GM18507 (cell line): ENCODE measurements at places on chromosomes 2 and 18.

GRCh38 chr2:182667315-182667695 lies 48.8 kb upstream of the DNAJC10 start:
- DNase-seq, result no peak

- no peak for DNase-seq
Measured at GRCh38 chr2:107411267-107411666, 415.4 kb upstream of the RGPD4 start.

DNA sequence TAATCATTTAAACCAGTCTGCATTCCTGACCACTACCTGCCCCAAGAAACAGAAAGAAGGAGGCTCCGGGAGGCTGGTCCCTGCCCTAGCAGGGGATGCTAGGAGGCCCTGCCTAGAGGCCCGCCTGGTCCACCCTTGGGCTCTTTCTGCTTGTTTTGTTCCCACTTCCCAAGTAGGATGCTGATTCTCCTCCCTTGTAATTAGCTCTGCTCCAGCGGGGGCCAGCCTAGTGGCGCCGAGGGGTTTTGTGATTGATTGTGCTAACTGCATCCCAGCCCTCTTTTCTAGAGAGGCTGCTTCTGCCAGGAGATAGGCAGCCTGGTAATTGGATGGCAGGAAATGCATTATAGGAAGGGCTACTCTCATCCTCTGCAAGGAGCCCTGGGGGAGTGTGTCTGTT lies 220.0 kb downstream of the LOXHD1 start:
- no peak for DNase-seq

DNA sequence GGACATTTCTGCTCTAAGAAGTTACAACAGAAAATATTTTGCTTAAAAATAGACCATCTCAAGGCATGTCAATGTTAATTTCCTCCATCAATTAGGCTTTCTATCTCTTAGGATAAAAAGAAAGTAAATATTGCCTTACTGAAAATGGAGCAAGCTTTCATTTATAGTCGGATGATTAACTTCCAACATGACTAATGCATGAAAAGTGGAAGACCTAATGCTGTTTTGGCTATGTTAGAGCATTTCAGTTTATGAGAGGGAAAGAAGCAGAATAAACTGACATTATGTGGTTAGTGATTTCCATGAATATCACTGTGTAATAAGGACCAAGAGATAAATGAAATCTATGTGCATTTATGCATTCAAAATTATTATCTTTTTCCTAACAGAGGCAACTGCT lies 475.2 kb upstream of the UBE2E3 start:
- DNase-seq, result no peak

DNA sequence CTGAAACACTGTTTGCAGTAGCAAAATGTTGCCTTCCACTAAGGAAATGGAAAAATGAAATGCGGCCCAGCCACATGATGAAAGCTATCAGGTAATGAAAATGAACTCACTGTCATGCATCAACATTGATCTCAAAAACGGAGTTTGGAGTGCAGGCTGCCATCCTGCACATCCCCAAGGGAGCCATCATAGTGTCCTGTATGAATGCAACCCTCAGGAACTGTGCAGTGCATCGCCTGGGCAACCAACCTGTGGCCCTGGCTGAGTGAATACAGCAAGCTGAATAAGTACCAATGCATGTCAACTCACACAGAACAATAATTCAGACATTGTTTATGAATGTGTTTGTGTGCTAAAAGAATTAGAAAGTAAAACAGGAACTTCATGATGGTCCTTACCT lies 23.1 kb upstream of the TXNDC2 start:
- no peak for DNase-seq

GRCh38 chr2:209495855-209496585 lies 72.2 kb downstream of the MAP2 start:
- DNase-seq, result no peak

DNA sequence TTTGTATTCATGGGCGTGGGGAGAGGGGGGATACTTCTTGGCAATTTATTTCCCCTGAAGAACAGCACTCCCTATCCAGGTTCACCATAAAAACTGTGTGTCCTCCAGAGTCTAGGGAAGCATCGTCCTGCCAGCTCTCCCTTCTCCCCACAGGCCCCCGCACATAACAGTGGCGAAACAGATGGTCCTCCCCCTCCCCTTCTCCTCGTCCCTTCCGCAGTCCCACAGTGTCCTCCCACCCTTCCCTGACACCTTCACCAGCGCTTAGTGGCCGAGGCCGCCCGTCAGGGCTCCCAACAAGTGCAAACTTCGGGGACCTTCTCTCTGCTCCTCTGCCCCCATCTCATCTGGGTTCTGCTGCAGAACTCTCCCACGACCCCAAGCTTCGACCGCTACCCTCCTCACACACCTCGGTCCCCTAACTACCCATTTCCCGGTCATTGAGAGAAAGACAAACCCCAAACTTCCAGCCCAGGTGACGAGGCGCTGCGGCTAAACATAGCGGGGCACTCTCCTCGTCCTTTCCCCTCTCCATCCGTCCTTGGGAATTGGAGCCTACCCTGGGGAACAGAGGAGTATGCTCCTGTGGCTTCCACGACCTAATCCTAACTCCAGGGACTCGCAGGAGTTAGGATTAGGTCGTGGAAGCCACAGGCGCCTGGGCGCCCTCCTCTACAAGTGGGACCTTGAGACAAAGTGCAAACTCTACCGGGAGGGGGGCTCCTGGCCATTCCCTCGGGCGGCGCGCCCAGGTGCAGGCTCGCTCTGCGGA lies 971 bp downstream of the ZNF385B start:
- DNase-seq, result no peak

DNA sequence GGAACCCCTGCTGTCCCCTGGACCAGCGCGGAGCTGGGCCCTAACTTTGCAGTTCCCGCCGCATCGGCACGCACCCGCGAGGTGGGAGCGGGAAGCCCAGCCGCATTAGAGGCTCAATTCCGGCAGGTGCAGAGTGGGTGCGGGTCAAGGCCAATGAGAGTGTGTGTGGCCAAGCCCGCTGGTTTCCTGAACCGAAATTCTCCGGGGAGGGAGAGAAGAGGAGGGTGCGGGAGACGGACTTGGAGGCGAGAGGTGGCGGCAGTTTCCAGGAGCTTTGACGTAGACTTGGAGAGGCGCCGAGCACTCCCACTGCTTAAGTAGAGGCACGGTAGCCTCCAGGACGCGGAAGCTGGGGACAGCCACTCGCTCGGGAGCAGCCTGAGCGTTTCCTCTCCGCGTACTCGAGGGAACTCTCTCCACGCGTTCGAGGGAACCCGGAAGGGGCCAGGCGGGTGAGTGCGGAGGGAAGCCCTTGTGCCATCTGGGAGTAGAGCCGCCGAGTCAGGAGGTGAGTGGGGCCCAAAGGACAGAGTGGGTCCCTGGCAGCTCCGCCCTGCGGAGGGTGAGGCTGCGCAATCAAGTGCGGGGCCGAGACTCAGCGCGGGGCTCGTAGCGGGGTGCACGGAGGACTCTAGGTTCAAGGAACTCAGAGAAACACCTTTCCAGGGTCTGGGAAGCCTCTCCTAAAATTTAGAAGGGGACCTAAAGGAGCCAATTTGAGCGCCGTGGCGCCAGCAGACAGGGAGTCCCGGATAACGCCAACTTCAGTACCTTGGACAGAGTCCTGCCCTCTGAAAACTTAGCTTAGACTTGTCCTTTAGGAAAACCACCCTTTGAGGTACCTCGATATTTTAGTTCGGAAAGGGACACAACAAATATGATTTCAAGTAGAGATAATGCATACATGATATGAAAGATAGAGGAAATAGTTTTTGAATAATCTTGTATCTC lies at the start of gene FAM237A:
FAM237A (plus strand) TSS at position 413 of the 951 bp plus-strand sequence. CDS start 1,750 bp downstream, outside the sequence.
- DNase-seq, result no peak

DNA sequence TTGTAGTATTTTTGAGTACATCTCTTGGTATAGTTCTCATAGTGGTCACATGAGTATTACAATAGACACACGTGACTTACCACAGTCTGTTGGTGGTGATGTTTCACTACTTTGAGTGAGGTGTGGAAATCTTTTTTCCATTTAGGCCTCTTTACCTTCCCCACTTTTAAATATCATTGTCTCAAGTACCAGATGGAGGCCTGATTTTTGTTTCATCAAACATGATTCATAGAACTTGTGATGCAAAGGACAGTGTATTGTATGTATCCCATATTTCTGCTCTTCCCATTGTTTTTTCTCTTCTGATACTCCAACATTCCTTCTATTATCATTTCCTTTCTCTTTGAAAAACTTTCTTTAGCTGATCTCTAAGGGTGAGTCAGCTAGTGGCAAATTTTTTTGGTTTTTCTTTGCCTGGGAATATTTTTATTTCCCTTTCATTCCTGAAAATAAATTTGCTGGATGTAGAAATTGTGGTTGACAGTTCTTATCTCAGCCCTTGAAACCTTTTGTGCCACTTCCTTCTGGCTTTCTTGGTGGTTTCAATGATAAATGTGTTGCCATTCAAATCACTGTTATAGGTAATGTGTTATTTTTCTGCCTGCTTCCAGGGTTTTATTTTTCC lies 32.8 kb downstream of the RFX8 start:
- DNase-seq, result no peak

DNA sequence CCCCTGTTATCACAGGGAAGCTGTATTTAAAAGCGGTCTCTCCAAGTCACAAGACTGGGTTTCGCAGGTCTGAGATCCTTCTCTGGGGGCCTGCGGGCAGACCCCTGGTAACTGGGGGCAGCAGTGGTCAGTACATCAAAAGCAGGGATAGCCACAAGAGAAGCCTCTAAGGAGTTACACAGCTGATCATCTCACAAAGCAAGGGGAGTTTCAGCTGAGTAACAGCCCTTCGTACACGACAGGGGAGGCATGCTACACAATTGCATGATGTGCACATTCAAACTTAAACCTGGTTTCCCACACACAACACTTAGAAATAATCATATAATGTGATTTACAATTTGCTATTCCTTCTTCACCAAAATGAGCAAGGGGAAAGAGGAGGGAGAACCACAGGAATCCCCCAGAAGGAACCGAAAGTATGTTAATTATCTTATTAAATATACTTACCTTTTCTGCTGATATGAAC lies 87.5 kb downstream of the TMEM131 start:
- DNase-seq, result no peak

DNA sequence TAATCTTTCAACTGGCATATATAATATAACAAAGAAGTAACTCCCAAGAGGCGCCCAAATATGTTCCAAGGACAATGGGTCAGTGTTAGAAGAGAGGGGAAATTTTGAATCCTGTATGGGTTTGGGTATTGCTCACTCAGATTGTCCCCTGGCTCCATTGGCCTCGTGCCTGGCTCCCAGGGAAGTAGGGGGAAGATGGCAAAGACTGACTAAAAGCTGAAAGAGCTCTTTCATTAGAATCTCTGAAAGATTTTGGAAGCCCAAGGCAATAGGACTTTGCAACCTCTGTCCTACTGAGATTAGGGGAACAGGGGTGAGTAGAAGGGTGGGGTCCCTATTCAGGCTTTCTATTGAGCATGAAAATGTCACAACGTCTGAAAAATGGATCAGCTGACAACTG lies 1272.8 kb upstream of the ZEB2 start:
- no peak for DNase-seq

GRCh38 chr2:167342769-167343168 lies 454.5 kb downstream of the XIRP2 start:
- DNase-seq, result no peak

DNA sequence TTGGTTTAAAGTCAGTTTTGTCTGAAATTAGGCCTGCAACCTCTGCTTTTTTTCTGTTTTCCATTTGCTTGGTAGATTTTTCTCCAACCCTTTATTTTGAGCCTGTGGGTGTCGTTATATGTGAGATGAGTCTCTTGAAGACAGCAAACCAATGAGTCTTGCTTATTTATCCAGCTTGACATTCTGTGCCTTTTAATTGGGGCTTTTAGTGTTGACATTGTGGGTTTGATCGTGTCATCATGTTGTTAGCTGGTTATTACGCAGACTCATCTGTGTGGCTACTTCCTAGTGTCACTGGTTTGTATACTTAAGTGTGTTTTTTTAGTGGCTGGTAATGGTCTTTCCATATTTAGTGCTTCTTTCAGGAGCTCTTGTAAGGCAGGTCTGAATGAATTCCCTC lies 18.8 kb downstream of the TMEM87B start:
- DNase-seq, result no peak

- DNase-seq, result no peak
Measured at GRCh38 chr2:167509586-167509985, 621.3 kb downstream of the XIRP2 start.

- DNase-seq, result no peak
Measured at GRCh38 chr2:235613649-235614048, 119.8 kb downstream of the AGAP1 start.

DNA sequence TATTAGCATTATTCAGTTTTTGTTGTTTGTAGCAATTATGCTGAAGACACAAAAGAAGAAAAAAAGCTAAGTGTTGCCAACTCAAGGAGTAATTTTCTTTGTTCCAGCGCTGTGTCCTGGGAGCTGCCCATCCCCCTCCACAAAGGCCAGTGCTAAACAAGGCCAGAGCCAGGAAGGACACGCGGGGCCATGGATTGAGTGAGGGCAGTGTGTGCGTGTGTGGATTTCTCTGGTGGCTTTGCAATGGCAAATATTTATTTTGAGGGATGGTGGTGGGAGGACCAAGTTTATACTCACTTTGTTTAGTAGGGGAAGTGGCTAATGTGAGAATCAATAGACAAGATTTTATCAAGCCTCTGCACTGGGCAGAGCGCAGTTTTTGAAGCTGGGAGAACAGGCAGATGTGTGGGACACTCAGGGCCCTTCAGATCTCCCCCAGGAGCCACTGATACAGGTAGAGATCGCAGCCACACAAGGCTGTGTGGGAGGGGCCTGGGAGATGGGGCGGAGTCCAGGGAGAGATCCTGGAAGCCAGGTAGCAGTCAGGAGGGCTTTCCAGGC lies 11.4 kb downstream of the AGAP1 start:
- no peak for DNase-seq

DNA sequence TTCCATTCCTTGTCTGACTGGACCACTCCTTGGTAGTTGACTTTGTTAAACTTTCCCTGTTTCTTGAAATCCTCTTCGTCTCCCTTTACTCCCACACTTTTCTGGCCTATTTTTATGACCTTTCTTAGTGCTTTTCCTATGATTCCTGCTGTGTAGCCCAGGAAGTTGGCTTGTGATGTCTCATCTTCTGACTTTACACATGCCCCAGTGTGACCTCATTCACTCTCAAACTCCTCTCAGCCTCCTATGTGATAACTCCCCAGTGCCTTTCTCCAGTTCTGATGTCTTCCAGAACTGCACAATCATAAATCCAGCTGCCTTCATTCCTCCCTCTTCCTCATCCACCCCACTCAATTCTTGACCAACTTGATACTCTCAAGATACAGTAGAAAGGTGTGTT lies 407.6 kb downstream of the TGIF1 start:
- no peak for DNase-seq

GRCh38 chr2:196356332-196356731 lies 185.0 kb upstream of the STK17B start:
- no peak for DNase-seq

- DNase-seq, result no peak
Measured at GRCh38 chr2:21772624-21773023, 648.9 kb downstream of the TDRD15 start.
